Common myeloid progenitor, CD34-positive (primary cell): ENCODE measurements at places on chromosomes 3 and 15.

DNA sequence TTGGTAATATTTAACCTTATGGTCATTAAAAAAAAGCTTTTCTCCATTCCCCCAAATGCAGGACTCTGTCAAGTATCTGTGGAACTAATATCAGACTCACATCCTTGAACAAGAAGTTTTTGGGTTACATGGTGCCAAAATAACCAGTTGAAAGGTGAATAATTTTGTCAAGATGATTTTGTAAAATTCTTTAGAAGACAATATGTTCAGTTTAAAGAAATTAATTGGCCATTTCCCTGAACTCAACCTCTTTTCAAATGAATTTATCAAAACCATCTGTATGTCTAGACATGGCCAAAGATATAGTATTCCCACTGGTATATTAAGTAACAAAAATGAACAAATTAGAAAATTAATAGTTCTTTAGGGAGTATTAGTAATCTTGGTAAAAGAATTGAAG is 280.5 kb downstream of the MBNL1 start:
- DNase-seq, result no peak

DNA sequence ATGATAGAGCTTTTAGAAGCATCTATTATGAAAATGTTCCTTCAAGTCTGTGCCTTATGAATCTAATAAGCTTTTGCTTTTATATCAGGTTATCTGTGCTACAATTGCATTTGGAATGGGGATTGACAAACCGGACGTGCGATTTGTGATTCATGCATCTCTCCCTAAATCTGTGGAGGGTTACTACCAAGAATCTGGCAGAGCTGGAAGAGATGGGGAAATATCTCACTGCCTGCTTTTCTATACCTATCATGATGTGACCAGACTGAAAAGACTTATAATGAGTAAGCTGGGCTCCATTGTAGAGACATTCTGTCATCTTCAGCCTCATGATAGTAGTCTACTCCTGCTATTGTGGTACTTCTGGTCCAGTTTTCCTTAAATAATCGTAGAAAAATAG is 73.4 kb downstream of the BLM start:
- DNase-seq, result no peak

DNA sequence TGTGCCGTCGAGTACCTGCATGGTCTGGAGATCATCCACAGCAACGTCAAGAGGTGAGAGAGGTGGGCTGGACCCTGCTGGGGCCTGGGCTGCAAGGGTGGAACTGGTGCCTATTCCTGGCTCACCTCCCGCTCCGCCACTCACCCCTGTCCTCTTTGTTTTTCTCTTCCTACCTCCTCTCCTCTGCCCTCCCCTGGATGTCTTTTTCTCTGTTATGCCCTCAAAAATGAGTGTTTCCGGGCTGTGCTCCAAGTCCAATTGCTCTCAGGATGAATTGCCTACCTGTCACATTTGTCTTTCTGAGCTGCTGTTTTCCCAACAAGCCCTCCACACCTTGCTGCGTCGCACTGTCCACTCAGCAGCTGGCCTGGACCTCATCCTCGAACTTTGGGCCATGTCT is 28.5 kb upstream of the TATDN2 start:
- DNase-seq, result no peak

GRCh38 chr15:98823012-98823458 is 174.7 kb downstream of the IGF1R start:
- DNase-seq, result peak; percentile 67

DNA sequence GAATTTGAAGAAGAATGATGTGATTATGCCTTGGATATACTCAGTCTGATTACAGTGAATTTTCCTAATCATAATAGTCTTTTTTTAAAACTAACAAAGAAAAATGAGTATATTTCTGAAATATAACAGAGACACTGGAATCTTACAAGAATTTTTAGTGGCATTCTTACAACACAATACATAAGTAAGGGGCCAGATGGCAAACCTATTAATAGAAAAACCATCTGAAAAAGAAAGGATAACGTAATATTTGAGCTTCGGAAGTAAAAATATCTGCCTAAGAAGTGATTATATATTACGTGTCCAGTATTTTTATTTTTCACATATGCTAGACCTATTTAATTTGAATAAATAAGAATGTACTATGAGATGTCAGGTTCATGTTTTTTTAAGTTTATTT is 452.8 kb downstream of the NAALADL2 start:
- no peak for DNase-seq

- no peak for DNase-seq
These were observed 73.2 kb downstream of the CD47 start for GRCh38 chr3:108017587-108017986.

- no peak for DNase-seq
These were observed 46.4 kb upstream of the PGPEP1L start for GRCh38 chr15:99054025-99054387.

DNA sequence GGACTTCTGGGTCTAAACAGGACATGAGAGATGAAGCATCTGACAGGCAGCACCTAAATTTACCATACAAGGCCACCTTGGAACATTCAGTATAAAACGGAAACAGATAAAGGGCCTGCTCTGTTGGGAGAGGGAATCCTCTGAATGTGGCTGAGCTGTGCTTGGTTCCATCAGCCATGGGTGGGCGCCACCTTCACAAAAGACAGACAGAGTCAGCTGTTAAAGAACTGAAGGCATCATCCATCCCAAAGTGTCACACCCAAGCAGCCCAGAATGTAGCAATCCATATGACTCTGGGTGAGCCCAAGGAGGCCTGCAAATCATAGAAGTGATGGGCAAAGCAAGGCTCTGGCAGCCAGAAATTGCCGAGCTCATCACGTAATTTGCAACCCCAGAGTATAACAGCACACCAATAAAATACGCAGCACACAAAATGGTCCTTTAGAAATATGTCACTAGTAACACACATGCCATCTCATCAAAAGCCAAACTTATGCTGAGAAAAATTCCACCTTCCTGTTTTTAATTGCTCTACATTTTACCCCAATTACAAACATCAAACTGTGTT is 24.8 kb upstream of the RBP1 start:
- DNase-seq, result no peak

DNA sequence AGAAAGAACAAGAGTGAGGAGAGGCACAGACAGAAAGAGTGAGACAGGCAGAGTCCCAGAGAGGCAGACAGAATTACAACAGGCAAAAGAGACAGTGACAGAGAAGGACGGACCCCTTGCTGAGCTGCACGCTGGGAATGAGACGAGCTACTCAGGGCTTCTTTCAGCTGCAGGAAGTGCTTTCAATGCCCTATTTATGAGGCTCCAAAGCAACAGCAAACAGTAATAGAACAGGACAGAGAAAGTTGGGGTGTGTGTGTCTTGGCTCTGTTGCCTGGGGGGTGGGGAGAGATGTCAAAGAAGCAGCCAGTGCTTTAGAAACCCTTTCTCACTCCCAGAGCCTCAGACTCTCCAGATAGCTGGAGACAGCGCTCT is 502 bp upstream of the TIMP4 start:
- no peak for DNase-seq

DNA sequence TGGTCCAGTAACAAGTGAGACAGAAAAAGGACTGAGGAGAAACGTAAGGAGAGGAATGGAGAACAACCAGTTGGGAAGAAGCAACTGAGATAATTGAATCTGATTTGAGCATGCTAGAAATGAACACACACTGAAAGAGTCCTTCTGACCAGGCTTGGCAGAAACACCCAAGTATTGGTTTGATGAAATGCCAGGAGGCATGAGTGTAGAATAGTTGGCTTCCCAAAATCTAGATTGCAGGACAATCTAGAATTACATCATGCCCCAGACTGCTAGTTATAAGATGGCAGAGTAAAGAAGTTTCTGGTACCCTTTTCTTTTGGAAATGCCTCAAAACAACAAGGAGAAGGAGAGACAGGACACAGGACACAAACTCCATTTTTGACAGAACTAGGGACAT is 189.7 kb upstream of the STT3B start:
- no peak for DNase-seq

DNA sequence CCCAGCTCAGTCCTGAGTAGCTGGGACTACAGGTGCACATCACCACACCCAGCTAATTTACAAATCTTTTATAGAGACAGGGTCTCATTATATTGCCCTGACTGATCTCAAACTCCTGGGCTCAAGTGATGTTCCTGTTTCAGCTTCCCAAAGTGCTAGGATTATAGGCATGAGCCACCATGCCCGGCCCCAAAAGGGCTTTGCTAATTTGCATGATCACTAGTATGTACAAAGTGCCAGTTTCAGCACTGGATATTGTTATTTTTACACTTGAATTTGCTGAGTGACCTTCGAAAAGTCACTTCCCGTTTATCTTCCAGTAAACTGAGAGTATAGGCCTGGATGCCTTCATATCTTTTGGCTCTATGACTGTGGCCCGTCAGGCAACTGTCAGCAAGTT is 12.2 kb downstream of the CLN6 start:
- DNase-seq, result no peak

GRCh38 chr3:17023006-17023664 is 138.4 kb downstream of the PLCL2 start:
- DNase-seq, result no peak

DNA sequence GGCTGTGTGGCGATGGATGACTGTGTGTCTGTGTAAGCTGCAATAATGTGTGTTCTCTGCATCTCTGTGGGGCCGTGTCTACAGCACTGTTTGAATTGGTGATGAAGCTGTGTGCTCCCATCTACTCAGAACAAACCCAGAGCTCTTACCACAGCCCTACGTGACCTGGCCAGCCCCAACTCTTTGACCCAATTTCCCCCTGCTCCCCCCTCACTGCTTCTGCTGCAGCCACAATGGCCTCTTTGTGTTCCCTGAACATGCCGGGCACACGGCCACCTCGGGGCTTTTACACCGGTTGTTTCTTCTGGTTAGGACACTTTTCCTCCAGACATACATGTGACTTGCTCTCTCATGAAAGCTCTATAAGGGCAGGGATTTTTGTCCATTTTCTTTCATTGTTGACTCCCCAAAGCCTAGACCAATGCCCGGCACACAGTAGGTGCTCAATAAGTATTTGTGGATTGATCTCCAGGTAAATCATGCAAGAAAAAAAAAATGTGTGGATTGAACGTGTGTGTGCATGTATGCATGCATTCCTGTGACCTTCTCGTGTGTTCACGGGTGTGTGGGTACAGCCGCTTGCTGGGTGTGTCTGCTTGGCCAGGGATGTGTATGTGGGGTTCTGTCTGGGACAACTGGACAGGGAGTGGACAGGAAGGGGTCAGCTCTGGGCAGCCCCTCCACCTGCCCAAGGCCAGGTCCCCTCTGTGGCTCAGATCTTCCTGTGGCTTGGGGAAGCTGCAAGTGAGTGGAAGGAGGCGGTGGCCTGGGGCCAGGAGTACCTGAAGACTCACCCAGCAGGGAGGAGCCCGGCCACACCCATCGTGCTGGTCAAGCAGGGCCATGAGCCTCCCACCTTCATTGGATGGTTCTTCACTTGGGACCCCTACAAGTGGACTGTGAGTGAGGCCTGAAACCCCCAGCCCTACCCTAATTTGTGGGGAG is 14.8 kb downstream of the VILL start:
- DNase-seq, result no peak

- DNase-seq, result no peak
These were observed 2.9 kb upstream of the MANF start for GRCh38 chr3:51382076-51382745.

DNA sequence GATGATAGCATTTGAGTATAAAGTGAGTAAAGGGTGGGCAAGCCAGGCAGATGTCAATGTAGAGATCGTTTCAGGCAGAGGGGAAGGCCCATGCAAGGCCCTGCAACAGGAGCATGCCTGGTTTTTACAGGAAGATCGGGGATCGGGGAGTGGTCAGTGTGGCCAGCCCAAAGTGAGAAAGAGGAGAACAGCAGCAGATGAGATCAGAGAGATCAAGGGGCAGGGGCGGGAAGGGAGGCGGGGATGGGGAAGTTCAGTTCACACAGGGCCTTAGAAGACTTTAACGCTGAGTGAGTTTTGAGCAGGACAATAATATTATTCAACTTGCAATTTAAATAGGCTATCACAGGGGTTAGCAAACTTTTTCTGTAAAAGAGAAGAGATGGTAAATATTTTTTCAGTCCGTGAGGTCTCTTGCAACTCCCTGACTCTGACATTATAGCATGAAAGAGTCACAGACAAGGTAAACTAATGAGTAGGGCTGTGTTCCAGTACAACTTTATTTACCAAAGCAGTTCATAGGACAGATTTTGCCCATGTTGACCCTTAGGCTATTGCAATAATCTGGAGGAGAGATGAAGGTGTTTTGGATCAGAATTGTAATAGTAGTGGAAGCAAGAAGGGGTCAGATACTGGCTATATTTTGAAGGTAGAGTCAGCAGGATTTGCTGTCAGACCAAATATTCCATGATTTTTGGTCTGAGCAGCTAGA is 12.4 kb upstream of the CD47 start:
- DNase-seq, result no peak

- no peak for DNase-seq
These were observed 450.0 kb downstream of the ROBO1 start for GRCh38 chr3:79317551-79318518.

GRCh38 chr3:101521211-101521701 is 8.2 kb upstream of the SENP7 start:
- DNase-seq, result no peak

GRCh38 chr3:190617185-190617584 is 103.3 kb downstream of the IL1RAP start:
- peak; percentile 99 for DNase-seq

GRCh38 chr15:91049378-91050127 is 27.2 kb upstream of the VPS33B start:
- DNase-seq, result peak; percentile 75

DNA sequence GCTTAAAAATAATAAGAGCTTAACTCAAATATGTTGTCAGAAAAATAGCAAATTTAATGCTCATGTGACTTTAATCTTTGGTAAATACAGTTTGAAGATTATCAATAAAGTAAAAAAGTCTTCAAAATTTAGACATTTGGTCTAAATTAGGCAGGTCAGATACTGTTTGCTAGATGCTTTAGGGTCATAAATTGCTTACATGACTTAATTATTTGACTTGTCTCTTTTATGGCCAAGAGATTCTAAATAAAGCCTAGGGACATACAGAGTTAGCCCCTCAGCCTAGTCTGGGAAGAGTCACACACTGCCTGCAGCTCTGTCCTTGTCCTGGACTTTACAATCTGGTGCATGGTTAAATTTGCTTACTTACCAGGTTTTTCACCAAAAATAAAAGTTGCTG is 198.3 kb upstream of the LRRFIP2 start:
- DNase-seq, result no peak

DNA sequence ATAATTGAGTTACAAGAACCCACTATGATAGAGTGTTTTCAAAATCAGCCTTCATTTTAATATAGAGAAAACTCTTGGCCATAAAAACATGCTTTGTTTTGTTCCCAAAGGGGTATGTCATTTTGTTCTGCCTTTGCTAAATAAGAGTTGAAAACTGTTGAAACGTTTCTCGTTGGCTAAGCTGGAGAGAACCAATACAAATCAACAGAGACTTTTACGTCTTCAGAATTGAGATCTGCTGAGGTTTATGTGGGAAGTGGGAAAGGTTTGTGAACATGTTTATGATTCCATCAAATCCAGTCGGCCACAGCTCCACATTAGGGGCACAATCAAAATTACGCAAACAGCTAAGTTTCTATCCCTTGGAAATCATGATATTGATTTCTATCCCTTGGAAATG is 102.0 kb downstream of the IGF2BP2 start:
- no peak for DNase-seq
